ENCODE measurements at places on chromosomes 3 and 15.
A peak's percentile ranks its signal among the peaks of the same experiment; 100 is the strongest.

DNA sequence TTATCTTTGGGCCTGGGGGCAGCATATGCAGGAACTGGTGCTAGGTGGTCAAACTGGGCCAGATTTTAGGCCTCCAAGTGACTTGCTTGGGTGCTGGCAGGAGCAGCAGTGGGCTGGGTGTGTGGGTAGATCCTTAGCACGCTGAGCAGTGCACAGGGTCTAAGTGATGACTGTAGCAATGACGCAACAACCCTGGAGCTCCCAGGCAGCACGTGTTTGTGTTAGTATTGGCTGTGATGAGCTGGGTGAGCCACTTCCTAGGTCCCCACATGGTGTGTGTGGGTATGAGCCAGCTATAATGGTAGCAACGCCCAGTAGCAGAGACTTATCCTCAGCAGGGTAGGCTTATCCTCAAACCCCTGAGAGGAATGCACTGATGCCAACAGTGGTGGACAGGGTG, 570.6 kb upstream of the ROBO1 start:
- no peak for DNase-seq

DNA sequence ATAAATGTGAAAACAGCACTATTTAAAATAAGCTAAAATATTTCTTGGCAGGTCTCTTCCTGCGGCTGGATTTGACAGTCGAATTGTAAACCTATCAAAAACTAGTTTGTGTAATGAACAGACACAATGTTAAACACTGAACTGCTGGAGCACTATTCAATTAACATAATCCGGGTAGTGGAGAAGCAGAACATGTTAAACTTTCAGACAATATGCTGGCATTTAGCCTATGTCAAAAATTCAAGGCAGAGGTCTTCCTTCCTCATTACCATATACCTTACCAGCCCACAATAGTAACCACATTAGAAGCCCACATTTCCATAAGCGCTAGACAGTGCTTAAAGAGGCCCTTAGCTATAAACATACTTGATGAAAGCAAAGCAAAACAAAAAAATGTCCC, 1042.9 kb downstream of the ROBO1 start:
- DNase-seq = no peak

DNA sequence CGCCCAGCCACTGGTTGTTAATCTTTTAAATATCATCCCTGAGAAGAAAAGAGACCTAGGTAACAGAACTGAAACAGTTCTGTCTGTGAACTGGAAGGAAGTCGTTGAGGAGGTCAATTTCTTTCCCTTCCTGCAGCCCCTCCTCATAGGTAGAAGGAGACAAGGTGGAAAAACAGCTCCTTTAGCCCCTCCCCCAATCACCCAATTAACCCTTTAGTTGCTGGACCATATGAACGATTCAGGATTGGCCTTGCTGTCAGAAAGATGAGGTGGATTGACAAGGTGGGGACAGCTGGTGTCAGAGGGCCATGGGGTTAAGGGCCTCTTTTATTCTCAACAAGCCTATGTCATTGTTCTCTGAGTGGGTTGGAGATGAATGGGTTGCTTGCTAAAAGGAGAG, 36.0 kb upstream of the ZNF445 start:
- DNase-seq = no peak

DNA sequence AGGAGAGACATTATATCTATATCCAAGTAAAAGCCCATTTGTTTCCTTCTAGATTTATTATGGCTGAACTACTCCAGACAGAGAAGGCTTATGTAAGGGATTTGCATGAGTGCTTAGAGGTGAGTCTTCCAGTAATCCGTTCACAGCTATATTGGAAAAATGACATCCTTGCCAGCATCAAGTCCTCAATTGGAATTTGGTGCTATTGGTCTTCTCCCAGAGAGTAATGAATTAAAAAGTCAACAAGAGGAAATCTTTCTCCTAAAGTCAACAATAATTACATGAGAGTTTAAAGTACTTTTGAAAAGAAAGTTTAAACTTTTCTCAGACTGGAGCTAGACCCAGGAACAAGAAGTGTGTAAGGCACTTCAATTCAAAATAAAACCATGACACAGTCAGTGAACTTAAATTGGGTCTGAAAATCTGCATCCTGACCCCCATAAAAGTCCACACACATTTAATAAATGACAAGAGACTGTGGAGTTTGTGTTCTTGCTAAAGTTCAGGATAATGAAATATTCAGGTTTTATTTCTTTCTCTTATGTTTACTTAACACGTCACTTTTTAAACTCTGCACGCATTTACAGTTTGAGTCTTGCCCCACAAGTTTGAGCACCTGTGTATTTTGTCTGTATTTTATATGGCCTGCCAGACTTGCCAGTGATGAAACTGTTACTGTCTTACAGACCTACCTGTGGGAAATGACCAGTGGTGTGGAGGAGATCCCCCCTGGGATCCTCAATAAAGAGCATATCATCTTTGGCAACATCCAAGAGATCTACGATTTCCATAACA, 268.2 kb upstream of the UMPS start:
- no peak for DNase-seq

DNA sequence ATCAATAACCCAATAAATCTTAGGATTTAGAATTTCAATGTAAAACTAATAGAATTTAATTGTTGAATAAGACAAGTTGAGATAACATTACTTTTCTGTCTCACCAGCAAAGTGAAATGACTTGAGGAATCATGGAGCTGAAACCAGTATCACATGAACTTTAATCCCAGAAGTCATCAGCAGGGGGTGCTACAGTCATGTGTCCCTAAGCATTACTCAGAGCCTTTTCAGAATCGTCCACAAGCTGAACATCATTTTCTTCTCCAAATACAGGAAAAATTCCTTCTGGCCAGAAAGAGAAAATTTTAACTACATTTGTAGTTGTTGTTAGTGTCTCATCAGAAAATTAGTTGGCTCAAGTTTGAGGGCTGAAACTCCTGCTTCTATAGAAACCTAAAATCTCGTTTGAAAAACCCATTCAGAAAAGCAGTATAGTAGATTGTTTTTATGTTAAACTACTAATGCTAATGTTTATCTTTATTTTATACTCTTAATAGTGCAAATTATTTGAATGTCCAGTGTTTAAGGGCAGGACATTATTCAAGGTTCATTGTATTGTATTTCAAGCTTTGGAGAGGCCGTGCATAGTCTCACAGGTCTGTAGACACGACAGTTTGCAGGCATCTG, 384.1 kb downstream of the PLOD2 start:
- DNase-seq = peak; percentile 37

- DNase-seq = no peak
These were observed 104.9 kb upstream of the EOMES start for GRCh38 chr3:27827041-27827440.

Data from SK-N-DZ (cell line).